Subcutaneous preadipocyte (primary cell): ENCODE measurements at places on chromosomes 5 and 9. TPM values are rescaled to one million over a fixed set of nuclear protein-coding genes. Genes with fewer than 3 reads are reported as not detected.

DMAC1 gene
- 8.6 and 9.9 TPM in 2 replicates for total RNA-seq

OR1N1 gene
- total RNA-seq: not detected in 2 replicates

LEAP2 gene
- total RNA-seq: 0.37 and 0.59 TPM in 2 replicates

IL5 gene
- total RNA-seq: not detected in 2 replicates

SPINK13 gene
- not detected in 2 replicates for total RNA-seq

VDAC1 gene
- 397 and 398 TPM in 2 replicates for total RNA-seq

SLC6A18 gene
- not detected in 2 replicates for total RNA-seq

LCN15 gene
- not detected in 2 replicates for total RNA-seq

PPP2R2B gene
- total RNA-seq: not detected in 2 replicates

PCDHB8 gene
- total RNA-seq: under 0.01 TPM in 2 replicates

PTPRD gene
- 7.2 and 18.4 TPM in 2 replicates for total RNA-seq

FST gene
- total RNA-seq: 31.6 and 91.1 TPM in 2 replicates

EGR1 gene
- total RNA-seq: 0.73 and 2.3 TPM in 2 replicates

PRRX2 gene
- total RNA-seq: 5.1 and 21.3 TPM in 2 replicates

KCNIP1 gene
- not detected in 2 replicates for total RNA-seq

CDH10 gene
- under 0.01 TPM in 1 of 2 replicates, not detected in the other for total RNA-seq
